NCI-H146 (cell line): ENCODE measurements at places on chromosomes 13 and 19.

GRCh38 chr19:4730740-4731171 is 7.1 kb upstream of the DPP9 start:
- DNase-seq: no peak

GRCh38 chr13:88862095-88862620 is 1191.0 kb downstream of the SLITRK5 start:
- DNase-seq: peak; percentile 86

DNA sequence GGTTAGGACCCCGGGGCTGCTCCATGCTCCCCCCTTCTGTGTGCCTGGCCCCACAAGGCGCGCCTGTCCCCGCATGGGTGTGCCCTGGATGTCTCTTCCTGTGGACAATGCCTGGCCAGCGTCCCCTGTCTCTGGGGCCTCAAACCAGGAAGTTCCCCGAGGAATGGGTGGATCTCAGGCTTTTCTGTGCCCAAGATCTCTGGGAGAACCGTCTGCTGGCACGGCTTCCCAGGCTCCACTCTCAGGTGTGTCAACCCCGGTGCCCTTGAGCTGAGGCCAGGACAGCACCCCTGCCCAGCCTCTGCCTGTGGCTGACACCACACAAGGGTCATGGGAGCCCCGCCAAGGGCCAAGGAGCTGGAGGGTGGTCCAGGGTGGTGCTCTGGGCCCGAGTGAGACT is 15.7 kb downstream of the ZNF444 start:
- no peak for DNase-seq

- DNase-seq: no peak
These were observed 37.7 kb downstream of the SLC6A16 start for GRCh38 chr19:49287141-49287770.

DNA sequence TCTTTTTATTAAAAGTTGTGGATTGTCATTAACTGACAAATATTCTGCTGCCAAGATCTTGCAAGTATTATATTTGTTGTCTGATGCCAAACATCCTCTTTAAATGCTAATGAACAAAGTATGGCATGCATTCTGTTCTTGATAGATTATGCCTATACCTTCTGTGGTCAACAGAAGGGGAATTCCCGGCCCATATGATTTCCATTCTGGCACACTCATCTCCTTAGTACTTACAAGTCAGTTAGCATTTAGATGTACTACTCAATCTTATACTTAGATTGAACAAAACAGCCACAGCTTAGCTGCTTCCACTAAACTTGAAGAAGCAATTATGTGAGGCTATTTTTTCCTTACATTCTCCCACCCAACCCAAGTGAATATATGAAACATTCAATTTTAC is 246.1 kb upstream of the DACH1 start:
- DNase-seq: no peak

DNA sequence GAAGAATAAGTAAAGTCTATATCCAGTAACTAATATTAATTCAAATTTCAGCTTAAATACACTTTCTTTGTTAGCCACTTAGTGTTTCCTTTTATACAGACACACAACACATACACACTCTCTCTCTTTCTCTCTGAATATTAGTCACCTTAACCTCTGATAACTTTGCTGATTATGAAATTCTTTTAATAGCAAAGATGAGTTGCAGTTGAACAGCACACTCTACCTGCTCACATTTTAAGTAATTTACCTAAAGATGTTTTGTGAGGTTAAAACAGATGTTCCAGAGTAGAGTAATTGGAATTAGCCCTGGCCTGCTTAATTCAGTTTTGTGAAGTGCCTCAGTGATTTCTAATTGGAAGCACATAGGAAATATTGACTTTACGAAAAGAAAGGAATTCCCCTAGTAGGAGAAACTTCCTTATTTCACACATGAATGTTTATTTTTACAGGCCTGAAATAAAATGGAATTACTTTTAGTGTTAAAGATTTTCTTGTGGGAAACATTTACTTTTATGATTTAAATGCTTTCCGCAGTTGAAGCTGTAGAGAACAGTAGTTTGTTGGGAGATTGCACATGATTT is 184.3 kb downstream of the MYO16 start:
- DNase-seq: no peak

DNA sequence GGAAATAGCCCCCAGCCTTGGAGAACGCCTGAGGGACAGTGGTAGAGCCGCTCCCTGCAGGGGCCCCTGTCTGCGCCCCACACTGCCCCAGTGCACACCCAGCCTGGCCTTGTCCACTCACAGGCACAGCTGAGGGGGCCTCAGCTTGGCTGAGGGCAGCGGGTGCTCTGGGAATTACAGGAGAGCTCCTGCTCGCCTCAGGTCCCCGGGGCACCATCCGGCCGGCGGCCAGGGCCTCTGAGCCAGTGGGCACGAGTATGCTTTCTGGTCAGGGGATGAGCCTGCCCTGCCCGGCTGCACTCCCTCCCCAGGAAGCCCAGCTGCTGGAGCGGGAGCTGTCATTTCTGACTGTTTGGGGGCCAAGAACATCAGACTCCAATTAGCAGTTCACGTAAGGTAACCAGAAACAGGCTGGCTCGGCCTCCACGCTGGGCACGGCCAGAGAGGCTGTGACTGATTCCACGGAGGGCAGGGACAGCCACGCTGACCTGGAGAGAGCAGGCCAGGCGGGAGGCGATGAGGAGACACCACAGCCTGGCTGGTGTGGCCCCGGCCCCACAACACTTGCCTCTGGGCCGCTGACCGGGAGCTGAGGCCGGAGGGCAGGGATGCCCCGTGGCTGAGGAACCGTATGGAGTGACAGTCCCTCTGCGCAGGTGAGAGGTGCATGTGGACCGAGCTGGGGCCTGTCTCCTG is 15.4 kb downstream of the CEBPG start:
- DNase-seq: no peak

DNA sequence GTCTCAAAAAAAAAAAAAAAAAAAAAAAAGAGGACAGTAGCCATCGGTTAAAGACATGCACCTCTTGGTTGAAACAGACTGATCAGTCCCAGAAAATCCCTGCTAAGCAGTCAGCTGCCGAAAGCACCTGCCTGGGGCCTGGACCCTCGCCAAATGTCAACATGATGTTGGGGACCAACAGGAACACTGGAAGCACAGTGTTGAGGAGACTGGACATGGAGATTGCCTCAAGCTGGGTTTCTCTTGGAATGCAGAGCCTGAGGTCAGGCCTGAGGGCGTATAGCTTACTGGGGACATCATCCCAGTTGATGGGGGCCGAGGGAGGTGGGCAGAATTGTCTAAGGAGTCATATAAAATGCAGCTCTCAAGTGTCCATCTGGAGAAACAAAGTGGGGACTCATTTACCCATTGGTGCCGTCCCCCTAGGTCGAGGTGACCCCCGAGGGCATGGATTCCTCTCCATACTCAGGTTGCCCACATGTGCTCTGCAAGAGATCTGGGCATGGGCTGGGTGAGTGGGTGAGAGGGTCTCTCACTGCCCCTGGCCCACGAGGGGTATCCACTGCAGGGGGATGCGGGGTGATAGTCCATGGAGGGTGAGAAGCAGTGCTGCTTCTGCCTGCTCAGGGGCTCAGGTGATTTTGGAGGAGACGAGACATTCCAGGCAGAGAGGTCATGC is 164.5 kb downstream of the URI1 start:
- DNase-seq: no peak

GRCh38 chr19:33677745-33678426 is 56.1 kb downstream of the CHST8 start:
- DNase-seq: no peak

DNA sequence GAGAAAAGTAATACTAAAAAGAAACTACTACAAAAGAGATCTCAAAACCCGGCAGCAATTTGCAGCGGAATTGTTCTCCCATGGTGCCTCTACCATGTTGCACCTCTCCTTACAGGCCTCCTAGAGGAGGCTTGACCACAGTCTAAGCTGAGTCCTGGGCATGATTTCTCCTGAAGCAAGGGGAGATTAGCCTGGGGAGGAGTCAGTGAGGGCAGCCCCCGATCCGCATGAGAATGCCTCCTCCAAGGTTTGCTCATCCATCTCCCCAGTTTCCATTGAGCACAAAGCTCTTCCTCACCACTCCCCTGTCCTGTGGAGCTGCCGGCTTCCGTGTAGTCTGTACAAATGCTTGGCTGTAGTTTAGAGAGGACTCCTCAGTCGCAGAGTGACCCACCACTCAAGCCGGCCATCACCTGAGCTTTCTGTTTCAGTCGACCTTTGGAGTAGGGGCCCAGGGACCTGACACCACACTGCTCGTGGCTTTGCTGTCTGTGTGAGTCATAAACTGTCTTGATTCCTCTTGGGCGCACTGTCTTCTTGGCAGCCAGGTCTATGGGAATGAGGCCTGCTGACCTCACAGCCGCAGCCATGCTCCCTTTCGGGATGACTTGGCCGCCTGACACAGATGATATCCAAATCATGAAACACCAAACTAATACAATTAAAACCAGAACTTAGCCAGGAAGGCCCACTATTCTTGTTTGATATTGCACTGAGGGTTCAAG is 72.3 kb downstream of the C1QTNF9 start:
- DNase-seq: no peak

DNA sequence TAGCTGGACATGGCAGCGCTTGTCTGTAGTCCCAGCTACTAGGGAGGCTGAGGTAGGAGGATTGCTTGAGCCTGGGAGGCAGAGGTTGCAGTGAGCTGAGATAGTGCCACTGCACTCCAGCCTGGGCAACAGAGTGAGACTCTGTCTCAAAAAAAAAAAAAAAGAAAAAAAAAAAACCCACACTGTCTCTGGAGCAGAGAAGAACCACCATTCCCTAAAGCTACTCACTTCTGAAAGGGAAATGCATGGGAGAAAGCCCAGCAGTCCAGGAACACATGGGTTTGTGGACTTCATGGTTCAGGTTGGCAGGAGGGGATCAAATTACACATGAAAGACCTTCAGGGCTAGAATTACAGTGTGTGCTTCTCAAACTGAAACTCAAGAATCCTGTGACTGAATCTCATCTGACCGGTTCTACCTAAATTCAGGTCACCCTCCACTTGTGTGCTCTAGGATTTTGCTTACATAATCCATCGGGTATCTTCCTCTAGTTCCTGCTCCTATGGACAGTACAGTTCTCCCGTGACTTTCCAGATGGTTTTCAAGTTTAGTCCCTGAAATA is 30.2 kb upstream of the CPB2 start:
- peak; percentile 79 for DNase-seq

DNA sequence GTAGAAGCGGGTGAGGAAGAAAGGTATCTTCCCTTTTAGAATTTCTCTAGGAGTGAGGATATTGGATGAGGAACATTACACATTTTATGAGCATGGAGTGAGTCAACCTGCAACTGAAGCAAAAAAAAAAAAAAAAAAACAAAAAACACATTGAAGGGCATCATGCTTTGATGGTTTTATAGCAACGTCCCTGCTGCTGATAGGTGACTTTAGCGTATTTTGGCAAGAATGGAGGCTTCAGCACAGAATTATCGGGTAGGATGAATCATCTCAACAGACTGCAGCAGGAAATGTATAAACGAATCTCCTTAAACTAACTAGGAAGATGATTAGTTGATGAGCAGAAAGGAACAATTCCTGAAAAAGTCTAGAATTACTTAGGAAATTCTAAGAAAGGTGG is 1359.6 kb upstream of the ATXN8OS start:
- DNase-seq: no peak

DNA sequence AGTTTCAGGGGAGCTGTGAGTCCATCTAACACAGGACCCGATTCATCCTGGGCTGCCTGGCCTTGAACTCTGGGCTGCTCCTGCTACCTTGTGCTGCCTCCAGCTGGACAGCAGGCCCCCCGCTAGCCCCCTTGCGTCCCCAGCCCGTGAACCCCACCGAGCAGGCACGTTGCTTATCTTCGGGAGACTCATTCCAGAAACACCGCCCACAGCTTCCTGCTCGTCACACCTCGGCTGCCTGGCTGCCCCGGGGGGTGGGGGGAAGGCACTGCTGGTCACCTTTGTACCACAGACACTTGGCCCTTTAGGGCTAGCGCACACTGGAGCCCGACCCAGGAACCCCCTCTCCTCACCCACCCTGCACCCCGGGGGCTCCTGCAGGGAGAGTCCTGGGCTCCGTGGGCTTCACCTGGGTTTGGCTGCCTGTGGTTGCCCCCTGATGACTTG is 48.1 kb downstream of the CRTC1 start:
- DNase-seq: no peak

DNA sequence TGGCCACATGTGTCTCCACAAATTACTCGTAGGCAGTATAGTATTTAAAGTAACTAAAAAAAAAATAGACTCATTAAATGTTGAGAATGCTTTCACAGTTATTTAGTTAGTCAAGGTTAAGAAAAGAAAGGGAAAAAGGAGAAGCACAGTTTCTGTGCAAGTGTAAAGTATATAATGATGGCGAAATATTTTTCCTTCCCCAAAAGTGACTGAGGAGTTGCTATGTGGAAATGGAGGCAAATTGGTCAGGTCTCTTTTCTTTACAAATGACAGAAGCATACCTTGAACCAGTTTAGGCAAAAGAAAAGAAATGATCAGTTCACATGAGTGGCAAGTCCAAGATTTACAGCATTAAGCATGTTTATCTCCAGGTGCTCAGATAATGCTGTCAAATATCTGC is 18.0 kb downstream of the CSNK1A1L start:
- DNase-seq: no peak

- DNase-seq: no peak
These were observed 30.7 kb upstream of the DOCK9 start for GRCh38 chr13:99008577-99008976.

DNA sequence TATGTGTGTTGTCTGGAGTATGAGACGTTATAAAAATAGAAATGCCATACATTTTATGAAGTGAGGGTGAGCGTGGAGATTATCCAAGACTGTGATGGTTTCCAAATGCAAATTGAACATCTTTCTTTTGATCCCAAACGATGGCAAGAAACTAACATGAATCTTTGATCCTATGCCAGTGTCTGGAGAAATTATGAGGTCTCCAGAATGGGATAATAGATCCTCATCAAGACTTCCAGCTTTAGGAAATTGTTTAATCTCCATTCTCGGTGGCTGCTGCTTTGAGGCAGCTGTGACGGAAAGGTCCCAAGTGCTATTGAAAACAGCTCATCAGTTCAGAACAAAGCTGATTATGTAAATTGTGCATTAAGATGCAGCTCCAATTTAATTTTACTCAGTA is 30.8 kb downstream of the CBY2 start:
- no peak for DNase-seq

GRCh38 chr19:44718441-44719261 is 19.7 kb downstream of the CEACAM16 start:
- DNase-seq: peak; percentile 84

- DNase-seq: peak; percentile 98
These were observed at the start of gene COX6B1 for GRCh38 chr19:35648017-35648961. Gene COX6B1 (plus strand): TSS chr19:35648323. CDS start chr19:35651244, 2,921 bp downstream.

DNA sequence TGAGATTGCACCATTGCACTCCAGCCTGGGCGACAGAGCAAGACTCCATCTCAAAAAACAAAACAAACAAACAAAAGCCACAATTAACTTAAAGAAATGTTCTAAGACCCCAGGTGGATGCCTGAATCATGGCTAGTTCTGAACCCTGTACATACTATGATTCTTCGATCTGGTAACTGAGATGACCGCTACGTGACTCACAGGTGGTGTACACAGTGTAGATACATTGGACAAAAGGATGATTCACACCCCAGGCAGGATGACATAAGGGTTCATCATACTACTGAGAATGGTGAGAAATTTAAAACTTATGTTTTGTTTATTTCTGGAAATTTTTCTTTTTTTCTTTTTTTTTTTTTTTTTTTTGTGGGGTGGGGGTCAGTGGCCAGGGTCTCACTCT is 6.5 kb downstream of the ZNF426 start:
- no peak for DNase-seq
